Naive thymus-derived CD8-positive, alpha-beta T cell (primary cell): ENCODE measurements at places on chromosomes 6 and 20. TPM values are rescaled to one million over a fixed set of nuclear protein-coding genes. Genes with fewer than 3 reads are reported as not detected.

Gene TSBP1
- not detected for total RNA-seq

Gene TTK
- 1.2 TPM for total RNA-seq

Gene ZSCAN23
- 3.3 TPM for total RNA-seq

Gene PRDM13
- not detected for total RNA-seq

Gene ADGB
- total RNA-seq: not detected

Gene GGTLC1
- not detected for total RNA-seq

Gene CD83
- 10.4 TPM for total RNA-seq

Gene DSP
- 0.60 TPM for total RNA-seq

DNA sequence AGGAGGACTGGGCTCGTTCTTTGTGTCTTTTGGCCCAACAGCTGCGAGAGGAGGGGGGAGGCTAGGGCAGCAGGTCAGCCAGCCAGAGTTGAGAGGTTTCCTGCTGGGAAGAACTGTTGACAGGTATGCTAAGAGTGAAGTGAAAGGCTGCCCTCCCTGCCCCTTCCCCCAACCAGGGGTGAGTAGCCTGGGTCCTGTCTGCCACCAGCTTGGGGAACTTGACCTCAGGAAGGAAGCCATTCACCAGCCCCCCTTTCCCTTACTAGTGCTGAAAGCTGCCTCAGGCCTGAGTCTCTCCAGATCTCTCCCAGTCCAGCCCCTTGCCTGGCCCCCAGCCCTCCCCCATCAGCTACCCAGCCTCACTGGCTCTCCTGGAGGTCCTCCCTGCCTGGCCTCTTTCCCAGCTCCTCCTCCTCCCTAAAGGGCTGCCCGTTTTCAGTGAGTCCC, 20.7 kb upstream of the ZNF76 start:
- H3K36me3 ChIP-seq: no peaks in the 10 kb centered on the region
- no peaks in the 10 kb centered on the region for H3K27me3 ChIP-seq
- DNase-seq: no peak

GRCh38 chr20:24718696-24719095, 230.4 kb upstream of the CST7 start:
- H3K27ac ChIP-seq: no peak overlapping the region
- H3K4me3 ChIP-seq: no peak overlapping the region
- H3K36me3 ChIP-seq: no peaks in the 10 kb centered on the region
- no peak for DNase-seq

GRCh38 chr20:32991792-32992641, 12.2 kb downstream of the SUN5 start:
- H3K36me3 ChIP-seq: no peaks in the 10 kb centered on the region
- no peak for DNase-seq
- no peaks in the 10 kb centered on the region for H3K27me3 ChIP-seq
- H3K27ac ChIP-seq: peak overlapping the region; percentile 66
- peak overlapping the region; percentile 30 for H3K4me3 ChIP-seq

DNA sequence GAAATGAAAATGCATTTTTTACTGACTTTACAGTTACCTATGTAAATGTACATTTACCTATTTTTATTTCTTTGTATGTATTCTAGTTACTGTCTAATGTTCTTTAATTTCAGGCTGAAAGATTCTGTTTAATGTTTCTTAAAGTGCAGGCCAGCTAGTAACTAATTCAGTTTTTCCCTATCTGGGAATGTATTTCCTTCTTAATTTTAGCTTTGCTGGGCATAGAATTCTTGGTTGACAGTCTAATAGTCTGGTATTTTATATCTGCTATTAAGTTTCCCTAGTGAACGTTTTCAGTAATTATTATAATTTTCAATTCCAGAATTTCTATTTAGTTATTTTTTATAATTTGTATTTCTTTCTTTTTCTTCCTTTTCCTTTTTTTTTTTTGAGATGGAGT, 186.0 kb upstream of the NOX3 start:
- no peaks in the 10 kb centered on the region for H3K4me1 ChIP-seq
- DNase-seq: no peak

DNA sequence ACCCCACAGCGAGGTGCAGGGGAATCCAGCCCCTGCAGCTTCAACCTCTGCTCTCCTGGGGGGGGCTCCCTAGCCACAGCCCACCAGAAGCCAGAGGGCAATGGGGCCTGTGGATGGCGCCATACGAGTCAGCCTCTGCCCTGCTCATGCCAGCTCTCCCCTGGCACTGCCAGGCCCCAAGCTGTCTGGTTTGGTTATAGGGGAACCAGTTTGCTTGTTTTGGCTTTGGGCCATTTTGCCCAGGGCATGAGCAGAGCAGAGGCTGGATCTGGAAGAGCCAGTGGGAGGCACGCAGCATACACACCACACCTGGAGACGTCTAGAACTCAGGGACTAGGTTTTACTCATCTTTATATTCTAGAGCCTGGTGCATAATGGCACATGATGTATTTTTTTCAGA, 66.7 kb upstream of the SLC22A16 start:
- peaks cover 8% of the 10 kb centered on the region for H3K36me3 ChIP-seq
- H3K4me1 ChIP-seq: peaks cover 6% of the 10 kb centered on the region
- DNase-seq: no peak
- no peaks in the 10 kb centered on the region for H3K27me3 ChIP-seq
- H3K4me3 ChIP-seq: no peak overlapping the region
- H3K27ac ChIP-seq: no peak overlapping the region

DNA sequence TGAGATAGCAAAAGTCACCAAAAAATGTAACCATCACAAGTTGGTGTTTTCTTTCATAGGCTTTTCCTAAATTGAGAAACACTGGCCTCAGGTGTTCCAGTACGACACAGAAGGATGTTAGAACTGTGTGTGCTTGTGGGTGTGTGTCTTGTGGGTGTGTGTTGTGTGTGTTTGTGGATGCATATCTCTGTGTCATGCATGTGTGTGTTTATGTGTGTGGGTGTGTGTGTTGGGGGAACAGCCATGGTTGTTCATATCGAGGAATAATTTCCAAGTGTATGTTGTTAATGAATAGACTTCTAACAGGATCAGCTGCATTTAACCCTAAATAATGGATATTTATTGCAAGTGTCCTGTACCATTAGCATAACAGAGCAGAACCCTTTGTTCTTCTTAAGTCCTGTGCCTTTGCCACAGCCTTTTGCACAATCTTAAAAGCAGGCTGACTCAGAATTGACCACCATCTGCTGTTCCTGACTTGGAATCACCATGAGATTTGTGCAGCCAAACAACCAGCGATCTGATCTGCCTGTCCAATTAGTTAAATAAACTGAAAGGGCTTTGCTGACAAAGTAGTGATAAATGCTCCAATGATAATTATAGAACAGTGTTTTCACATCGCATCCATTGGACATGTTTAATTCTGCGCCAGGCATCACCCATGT, 7.6 kb downstream of the CD93 start:
- no peaks in the 10 kb centered on the region for H3K4me1 ChIP-seq
- H3K27me3 ChIP-seq: no peaks in the 10 kb centered on the region
- no peak overlapping the region for H3K27ac ChIP-seq
- no peak for DNase-seq
- H3K36me3 ChIP-seq: no peaks in the 10 kb centered on the region

DNA sequence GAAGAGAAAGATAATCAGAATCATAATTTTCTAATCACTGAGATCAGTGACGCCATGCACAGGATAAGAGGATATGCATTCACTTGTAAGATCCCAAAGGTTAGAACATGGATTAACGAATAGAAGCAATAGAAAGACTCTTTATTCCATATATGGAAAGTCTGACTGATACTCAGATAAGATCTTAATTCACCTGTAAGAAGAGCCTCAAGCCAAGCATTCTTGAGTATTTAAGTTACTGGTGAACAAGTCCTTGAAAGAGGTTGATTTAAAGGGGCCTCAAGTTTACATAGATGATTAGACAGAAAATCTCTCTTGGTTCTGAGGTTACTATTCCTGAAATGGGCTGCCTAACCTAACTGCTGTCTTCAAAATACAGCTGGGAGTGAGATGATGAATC, 53.8 kb upstream of the MTRF1L start:
- no peaks in the 10 kb centered on the region for H3K4me1 ChIP-seq
- no peak for DNase-seq
- no peak overlapping the region for H3K27ac ChIP-seq
- H3K4me3 ChIP-seq: no peak overlapping the region

- DNase-seq: no peak
- H3K4me3 ChIP-seq: no peak overlapping the region
- H3K27ac ChIP-seq: no peak overlapping the region
- H3K27me3 ChIP-seq: no peaks in the 10 kb centered on the region
- H3K36me3 ChIP-seq: no peaks in the 10 kb centered on the region
- H3K4me1 ChIP-seq: no peaks in the 10 kb centered on the region
Observed at GRCh38 chr6:3841066-3841454, 8.1 kb upstream of the FAM50B start.

GRCh38 chr20:62523473-62524203, 47.8 kb upstream of the GATA5 start:
- peak overlapping the region; percentile 79 for H3K27ac ChIP-seq
- H3K27me3 ChIP-seq: no peaks in the 10 kb centered on the region
- H3K4me3 ChIP-seq: peak overlapping the region; percentile 45
- H3K4me1 ChIP-seq: peaks cover 2% of the 10 kb centered on the region
- peak; percentile 77 for DNase-seq
- no peaks in the 10 kb centered on the region for H3K36me3 ChIP-seq

DNA sequence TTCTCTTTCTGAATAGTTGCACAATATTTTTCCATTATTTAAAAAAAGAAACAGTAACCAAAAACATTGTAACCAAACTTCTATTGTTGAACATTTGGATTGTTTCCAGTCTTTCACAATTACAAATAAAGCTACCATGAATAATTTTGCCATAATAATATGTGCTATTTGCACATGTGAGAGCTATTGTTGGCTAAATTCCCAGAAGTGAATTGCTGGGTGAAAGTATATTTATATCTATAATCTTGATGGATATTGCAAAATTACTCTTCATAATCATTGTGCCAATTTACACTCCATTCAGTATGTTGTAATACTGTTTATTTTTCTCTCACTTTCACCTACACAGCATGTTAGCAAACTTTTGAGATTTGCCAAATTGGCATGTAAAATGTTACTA, 36.6 kb upstream of the SLC22A16 start:
- peaks cover 7% of the 10 kb centered on the region for H3K27me3 ChIP-seq
- H3K4me1 ChIP-seq: no peaks in the 10 kb centered on the region
- no peak for DNase-seq
- no peak overlapping the region for H3K27ac ChIP-seq

GRCh38 chr6:113004470-113005270, 657.5 kb downstream of the RFPL4B start:
- no peak for DNase-seq
- H3K4me1 ChIP-seq: peaks cover 1% of the 10 kb centered on the region
- no peaks in the 10 kb centered on the region for H3K36me3 ChIP-seq
- H3K27me3 ChIP-seq: no peaks in the 10 kb centered on the region
- no peak overlapping the region for H3K27ac ChIP-seq

- H3K4me1 ChIP-seq: no peaks in the 10 kb centered on the region
- no peak overlapping the region for H3K4me3 ChIP-seq
- peaks cover 72% of the 10 kb centered on the region for H3K27me3 ChIP-seq
- peaks cover 4% of the 10 kb centered on the region for H3K36me3 ChIP-seq
- DNase-seq: no peak
Observed at GRCh38 chr6:27575594-27576361, 102.9 kb upstream of the ZNF184 start.

DNA sequence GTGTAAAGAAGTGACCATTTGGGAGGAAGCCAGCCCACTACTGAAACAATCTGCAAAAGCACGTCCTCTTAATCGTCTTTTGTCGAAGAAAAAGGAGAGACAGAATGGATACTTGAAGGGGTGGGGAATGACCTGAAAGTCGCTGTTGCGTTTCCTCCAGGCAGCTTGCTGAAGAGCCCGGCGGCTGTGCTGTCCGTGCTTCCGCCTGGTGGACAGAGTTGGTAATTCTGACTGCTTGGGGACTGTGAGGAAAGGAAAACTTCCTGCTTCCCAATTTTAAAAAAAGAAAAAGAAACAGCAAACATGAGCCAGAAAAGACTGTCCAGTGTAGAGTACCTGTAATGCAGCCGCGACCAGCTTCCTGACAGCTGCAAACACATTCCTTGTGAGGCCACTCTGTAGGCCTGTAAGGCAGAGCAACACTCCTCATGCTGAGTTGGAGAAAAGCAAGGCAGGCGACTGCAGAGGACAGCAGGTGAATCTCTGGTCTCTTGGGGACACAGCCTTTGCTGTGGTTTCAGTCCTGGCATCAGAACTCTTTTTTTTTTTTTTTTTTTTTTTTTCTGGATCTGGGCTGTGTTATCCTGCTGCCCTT, 251.1 kb upstream of the TBX18 start:
- H3K27me3 ChIP-seq: peaks cover 31% of the 10 kb centered on the region
- no peaks in the 10 kb centered on the region for H3K36me3 ChIP-seq
- no peak overlapping the region for H3K27ac ChIP-seq
- no peaks in the 10 kb centered on the region for H3K4me1 ChIP-seq
- no peak for DNase-seq

- peaks cover 25% of the 10 kb centered on the region for H3K36me3 ChIP-seq
- no peak overlapping the region for H3K4me3 ChIP-seq
- no peaks in the 10 kb centered on the region for H3K27me3 ChIP-seq
- peaks cover 75% of the 10 kb centered on the region for H3K4me1 ChIP-seq
- no peak for DNase-seq
Observed at GRCh38 chr20:47544240-47544639, 42.6 kb downstream of the NCOA3 start.

GRCh38 chr20:49411221-49411925, 71.1 kb downstream of the KCNB1 start:
- no peaks in the 10 kb centered on the region for H3K4me1 ChIP-seq
- peaks cover 24% of the 10 kb centered on the region for H3K27me3 ChIP-seq
- no peak overlapping the region for H3K4me3 ChIP-seq
- no peaks in the 10 kb centered on the region for H3K36me3 ChIP-seq
- no peak overlapping the region for H3K27ac ChIP-seq

DNA sequence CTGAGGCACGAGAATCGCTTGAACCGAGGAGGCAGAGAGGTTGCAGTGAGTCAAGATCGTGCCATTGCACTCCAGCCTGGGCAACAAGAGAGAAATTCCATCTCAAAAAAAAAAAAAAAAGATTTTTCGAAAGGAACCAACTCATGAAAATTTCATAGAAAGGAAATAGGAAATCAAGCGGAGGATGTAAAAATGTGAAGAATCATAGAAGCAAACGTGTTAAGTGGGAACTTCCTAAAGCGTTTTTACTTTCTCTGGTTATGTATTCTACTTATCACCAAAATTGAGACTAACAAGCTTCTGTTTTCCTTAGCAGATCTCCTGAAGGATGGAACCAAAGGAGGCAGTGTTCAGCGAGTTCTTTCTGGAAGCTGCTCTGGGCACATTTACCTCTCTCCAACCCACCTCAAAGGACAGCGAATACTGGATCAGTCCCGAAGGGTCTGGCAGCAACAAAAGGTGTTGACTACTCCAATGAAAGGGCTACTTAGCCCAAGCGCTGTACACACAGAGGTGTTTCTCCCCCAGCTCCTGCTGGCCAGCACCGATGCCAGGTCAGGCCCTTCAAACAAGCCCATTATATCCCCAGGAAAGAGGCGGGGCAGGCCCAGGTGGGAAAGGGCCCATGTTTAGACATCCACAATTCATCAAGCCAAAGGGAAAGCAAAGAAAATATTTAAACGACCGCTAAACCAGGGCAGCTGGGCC, 327.5 kb upstream of the JARID2 start:
- H3K4me1 ChIP-seq: no peaks in the 10 kb centered on the region
- no peaks in the 10 kb centered on the region for H3K36me3 ChIP-seq
- no peaks in the 10 kb centered on the region for H3K27me3 ChIP-seq
- no peak for DNase-seq
- H3K27ac ChIP-seq: no peak overlapping the region

GRCh38 chr6:141483598-141484061, 649.1 kb upstream of the GJE1 start:
- H3K27ac ChIP-seq: peak overlapping the region; percentile 96
- H3K36me3 ChIP-seq: no peaks in the 10 kb centered on the region
- H3K4me1 ChIP-seq: peaks cover 44% of the 10 kb centered on the region
- no peaks in the 10 kb centered on the region for H3K27me3 ChIP-seq
- H3K4me3 ChIP-seq: peak overlapping the region; percentile 75
- peak; percentile 37 for DNase-seq
